ENCODE measurements at places on chromosomes 12 and 14.

DNA sequence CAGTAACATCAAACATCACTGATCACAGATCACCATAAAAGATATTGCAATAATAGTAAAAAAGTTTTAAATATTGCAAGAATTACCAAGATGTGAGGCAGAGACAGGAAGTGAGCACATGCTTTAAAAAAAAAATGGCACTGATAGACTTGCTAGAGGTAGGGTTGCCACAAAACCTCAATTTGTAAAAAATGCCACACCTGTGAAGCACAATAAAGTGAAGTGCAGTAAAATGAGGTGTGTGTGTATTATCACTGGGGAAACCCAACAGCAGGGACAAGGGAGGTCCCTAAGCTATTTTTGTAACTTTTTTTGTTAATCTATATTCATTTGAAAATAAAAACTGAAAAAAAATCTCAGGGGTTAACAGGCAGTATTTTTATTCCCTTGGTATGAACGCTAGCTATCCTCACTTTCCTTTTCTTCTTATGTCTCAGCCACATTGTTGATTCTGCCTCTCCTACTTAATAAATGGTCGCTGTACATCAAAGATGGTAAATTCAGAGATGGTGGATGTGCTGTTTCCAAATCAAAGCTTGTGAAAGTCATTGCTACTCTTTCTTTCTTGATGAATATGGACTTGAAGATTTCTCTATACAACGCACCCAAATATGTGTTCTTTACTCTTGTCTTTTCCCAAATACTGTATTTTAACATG lies 14.0 kb upstream of the KLRD1 start:
- no peak for DNase-seq

- no peak for DNase-seq
Measured at GRCh38 chr14:61145903-61146481, 135.1 kb downstream of the TMEM30B start.

GRCh38 chr14:59310633-59311032 lies 122.2 kb downstream of the DAAM1 start:
- no peak for DNase-seq

DNA sequence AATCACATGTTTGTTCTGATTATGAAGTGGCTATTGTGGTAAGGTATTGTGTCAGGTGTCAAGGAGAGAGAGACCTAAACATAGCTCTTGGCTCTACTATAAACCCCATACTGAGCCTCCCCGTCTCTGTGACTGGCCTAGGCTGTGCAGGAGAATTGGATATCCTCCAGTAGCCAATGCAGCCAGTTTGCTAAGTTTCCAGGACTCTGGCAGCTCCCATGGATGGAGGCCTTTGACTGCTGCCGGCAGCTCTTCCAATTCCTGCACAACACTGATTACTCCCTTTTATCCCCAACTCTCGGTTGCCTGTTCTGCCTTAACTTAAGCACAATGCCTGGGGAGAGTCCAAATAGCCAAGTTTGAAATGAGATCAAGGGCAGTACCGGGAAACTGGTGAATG lies 59.3 kb downstream of the ABCC9 start:
- DNase-seq: no peak

DNA sequence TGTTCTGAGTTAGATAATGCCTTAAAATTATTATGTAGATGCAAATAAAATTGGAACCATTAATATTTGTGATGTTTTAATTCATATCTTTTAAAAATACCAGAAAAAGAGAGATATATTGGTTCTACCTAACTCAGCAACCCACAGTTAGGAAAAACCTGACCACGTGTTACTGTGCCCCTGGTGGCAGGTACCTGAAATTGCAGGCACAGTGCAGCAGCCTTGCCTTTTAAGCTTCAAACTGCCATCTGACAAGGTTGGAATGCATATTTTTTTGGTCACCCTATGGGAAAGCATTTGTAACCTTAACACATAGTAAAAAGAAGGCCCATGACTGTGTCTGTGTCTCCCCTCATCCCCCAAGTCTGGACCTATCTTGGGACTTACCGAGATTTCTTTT lies 109.4 kb upstream of the NOS1 start:
- no peak for DNase-seq

GRCh38 chr12:90058704-90059103 lies 350.1 kb upstream of the ATP2B1 start:
- no peak for DNase-seq

GRCh38 chr12:105705765-105706164 lies 375.3 kb downstream of the C12orf75 start:
- no peak for DNase-seq

DNA sequence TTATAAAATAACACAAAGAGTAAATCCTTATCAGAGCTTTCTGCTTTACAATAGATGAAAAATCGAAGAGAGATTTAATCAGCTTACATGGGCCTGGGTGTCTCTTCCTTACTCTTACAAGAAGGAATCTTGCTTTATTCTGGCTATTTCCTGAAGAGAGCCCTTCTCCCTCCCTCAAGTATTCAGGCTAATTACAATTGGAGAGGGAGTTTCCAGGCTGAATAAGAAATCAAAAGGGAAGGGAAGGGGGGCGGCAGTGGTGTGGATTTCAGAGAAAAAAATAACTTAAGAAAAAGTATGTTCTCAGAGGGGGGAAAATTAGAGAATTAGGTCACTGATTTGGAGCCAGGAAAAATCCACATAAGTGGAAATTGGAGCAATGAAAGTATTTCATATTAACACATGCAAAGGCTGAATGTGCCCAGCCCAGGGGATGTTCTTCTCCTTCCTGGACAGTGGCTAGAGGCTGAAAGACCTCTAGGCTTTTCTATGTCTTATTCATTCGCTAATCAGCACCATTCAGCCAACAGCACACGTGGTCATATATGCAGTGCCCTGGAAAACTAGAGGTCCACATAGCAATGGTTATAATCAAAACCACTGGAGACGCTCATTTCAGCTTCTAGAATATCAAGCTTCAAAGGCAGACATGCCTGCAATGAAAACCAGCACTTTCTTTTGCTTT lies 158.9 kb upstream of the BTG1 start:
- no peak for DNase-seq

- no peak for DNase-seq
Measured at GRCh38 chr12:123102366-123102765, 48.5 kb downstream of the PITPNM2 start.

DNA sequence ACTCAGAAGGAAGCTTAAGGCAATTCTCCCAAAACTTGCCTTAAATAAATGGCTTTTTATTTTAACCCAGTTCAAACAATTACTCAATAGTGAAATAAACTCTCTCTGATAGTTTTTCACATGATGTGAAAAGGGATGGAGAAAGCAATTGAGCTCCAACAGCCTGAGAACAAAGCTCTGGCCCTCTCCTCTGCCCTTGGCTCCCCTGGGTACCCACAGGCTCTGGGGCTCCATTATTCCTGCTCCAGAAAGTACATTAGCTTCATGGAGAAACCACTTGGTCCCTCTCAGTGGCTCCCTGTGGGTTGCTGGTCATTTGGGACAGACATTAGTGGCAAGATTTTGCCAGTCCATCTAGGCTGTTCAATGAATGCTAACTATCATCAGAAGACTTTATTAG lies 242.8 kb downstream of the ATP23 start:
- DNase-seq: no peak

DNA sequence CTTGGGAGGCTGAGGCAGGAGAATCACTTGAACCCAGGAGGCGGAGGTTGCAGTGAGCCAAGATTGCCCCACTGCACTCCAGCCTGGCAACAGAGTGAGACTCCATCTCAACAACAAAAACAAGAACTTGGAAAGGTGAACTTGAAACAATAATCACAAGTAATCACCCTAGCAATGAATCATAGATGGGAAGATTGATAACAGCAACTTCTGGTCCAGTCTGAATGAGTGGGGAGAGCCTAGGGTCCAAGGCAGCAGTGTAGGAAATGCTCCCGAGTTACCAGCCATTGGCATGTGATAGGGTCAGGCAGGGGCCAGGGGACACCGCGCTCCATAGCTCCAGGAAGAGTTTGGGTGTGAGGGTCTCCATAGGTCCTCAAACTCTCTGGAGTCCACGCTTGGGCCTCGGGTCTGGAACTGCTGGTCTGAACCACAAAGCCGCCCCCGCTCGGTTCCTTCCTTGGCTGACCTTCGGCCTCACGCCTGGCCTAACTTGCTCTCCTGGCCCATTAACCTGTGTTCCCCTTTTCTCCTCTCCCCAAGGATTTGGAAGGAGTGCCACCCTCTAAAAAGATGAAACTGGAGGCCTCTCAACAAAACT lies 19.9 kb upstream of the MLXIP start:
- no peak for DNase-seq

DNA sequence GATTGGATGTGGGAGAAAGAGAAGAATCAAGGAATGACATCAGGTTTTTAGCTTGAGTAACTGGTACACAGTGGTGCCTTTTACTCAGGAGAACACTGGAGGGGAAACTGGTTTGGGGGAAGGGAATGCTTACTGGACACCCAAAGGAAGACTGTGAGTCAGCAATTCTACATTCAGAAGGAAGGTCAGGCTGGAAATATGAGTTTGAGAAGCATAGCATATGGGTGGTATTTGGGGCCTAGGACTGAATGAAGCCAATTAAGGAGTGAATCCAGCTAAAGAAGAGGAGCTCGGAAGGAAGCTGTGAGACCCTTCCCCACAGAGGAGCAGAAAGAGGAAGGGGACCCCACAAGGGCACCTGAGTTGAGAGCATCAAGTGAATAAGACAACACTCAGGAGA lies 35.4 kb downstream of the DMAC2L start:
- DNase-seq: no peak

- DNase-seq: no peak
Measured at GRCh38 chr12:131912518-131913274, 16.4 kb upstream of the PUS1 start.

- no peak for DNase-seq
Measured at GRCh38 chr14:59200195-59200594, 11.7 kb downstream of the DAAM1 start.

GRCh38 chr12:111448846-111449790 lies 43.4 kb downstream of the SH2B3 start:
- no peak for DNase-seq

GRCh38 chr14:104221071-104221625 lies 82.8 kb downstream of the KIF26A start:
- no peak for DNase-seq

- no peak for DNase-seq
Measured at GRCh38 chr12:66962290-66962689, 283.4 kb upstream of the GRIP1 start.

DNA sequence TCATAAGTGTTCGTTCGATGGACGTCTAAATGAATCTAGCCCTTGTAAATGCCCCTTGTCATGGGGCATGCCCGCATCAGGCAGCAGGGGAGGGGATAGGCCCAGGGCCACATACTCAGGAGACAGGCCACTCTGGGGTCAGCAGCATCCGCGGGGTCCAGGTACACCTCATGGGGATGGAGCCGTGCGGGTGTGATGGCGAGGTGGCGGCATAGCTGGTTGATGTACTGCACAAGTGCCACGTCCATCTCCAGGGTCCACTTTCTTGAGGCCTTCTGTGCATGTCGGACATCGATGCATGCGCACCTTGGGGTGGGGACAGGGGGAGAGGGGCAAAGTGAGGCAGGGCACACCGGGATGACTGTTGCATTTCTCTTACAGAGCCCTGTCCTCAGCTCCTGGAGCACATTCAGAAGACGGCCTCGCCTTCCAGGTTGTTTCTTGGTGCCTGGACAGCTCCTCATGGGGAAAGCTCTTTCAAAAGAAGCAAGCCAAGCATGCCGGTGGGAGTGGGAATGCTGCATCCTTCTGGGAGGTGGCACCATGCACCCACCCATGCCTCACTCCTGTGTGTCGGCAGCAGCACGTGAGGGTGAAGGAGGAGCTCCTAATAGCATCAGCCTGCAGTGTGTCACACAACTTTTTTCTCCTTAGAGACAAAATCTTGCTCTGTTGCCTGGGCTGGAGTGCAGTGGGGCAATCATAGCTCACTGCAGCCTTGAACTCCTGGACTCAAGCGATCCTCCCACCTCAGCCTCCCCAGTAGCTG lies 47.4 kb downstream of the TRAFD1 start:
- no peak for DNase-seq

DNA sequence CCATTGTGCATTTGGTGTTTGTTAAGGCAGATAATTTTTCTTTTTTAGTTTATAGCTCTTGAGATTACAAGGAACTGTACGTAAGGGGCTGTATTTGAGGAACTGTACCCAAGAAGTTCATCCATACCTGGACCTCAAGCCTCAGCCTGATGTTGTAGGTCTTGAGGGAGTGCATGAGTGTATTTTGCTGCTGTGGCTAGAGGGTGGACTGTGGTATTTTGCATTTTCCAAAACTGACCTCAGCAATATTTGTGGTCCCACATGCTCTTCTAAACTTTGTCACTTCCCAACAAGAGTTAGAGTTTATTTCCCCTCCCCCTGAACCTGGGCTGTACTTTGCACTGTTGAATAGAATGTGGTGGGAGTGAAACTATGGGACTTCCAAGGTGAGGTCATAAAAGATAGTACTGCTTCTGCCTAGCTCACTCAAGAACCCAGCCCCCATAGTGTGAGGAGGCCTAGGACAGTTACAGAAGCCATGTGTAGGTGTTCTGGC lies 42.2 kb upstream of the FBXO33 start:
- no peak for DNase-seq

- no peak for DNase-seq
Measured at GRCh38 chr12:132513070-132513398, 23.1 kb downstream of the FBRSL1 start.

DNA sequence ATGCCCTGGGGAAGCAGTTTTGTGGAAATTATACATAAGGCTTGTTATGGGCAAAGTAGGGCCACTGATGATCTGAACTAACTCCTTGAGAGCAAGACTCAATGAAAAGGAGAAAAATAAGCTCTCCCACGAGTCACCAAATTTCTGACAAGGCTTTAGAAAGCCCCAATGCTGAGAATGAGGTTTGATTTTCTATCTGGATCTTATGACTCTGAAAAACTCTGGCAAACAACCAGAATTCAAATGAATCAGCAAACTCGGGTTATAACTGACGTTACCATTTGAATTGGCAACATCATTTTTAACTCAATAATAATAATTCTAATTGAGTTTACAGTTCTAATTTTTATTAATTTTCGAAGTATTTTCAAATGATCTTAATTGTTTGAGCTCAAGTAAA lies 79.1 kb downstream of the KCNK10 start:
- DNase-seq: no peak

- no peak for DNase-seq
Measured at GRCh38 chr12:93056971-93057535, 128.0 kb upstream of the EEA1 start.

All from activated T-cell treated with anti-CD3 and anti-CD28 coated beads for 24 hours (primary cell).